ENCODE measurements at places on chromosomes 1 and 21. TPM values are rescaled to one million over a fixed set of nuclear protein-coding genes. Genes with fewer than 3 reads are reported as not detected.

Gene MMP23B
- 0.64 TPM for total RNA-seq

Gene EMC1
- 60.7 TPM for total RNA-seq

Gene NTMT2
- total RNA-seq, result not detected

Gene TRIM63
- not detected for total RNA-seq

Gene KCNH1
- 1.7 TPM for total RNA-seq

Gene ABCG1
- total RNA-seq, result 42.7 TPM

Gene SERPINC1
- total RNA-seq, result 0.24 TPM

Gene RGL1
- 1.7 TPM for total RNA-seq

Gene HIVEP3
- total RNA-seq, result not detected

Gene WDR64
- not detected for total RNA-seq

Gene CBR3
- total RNA-seq, result 1.7 TPM

Gene NUDT4B
- 4.6 TPM for total RNA-seq

Gene LHX8
- under 0.01 TPM for total RNA-seq

Data from tracheal epithelial cell (primary cell).